H4 (cell line): ENCODE measurements at places on chromosomes 12 and 14. TPM values are rescaled to one million over a fixed set of nuclear protein-coding genes. Genes with fewer than 3 reads are reported as not detected.

KCNA1 gene
- 0.37 TPM in 1 of 2 replicates, not detected in the other for total RNA-seq

NUAK1 gene
- total RNA-seq, result 7.6 and 9.4 TPM in 2 replicates

POTEM gene
- total RNA-seq, result not detected in 2 replicates

CEBPE gene
- total RNA-seq, result not detected in 2 replicates

CLEC6A gene
- total RNA-seq, result not detected in 2 replicates

AMN gene
- total RNA-seq, result not detected in 2 replicates

CCDC196 gene
- total RNA-seq, result not detected in 2 replicates

ZBTB1 gene
- total RNA-seq, result 32.6 and 34.7 TPM in 2 replicates

MYO1H gene
- not detected in 2 replicates for total RNA-seq
